ENCODE measurements at places on chromosomes 3 and 15.

- DNase-seq = no peak
Observed at GRCh38 chr3:163261056-163261455, 1764.4 kb downstream of the OTOL1 start.

DNA sequence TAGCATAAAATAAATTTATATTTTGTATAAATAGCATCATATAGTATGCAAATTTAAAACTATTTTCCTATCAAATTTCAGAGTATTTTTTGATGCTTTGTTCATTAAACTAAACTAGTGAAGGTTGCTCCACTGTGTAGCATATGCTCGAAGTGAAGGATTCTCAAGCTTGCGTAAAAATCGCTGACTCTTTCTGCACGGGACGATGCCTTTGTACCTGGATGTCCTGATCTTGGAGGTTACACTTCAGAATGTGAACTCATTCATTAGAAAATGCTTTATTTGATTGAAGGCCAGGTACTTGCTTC is 305.0 kb downstream of the WDR72 start:
- no peak for DNase-seq

GRCh38 chr15:85690561-85691231 is 104.0 kb downstream of the KLHL25 start:
- DNase-seq = no peak

- no peak for DNase-seq
Observed at GRCh38 chr3:14358426-14359211, 43.8 kb upstream of the SLC6A6 start.

- DNase-seq = no peak
Observed at GRCh38 chr15:67575039-67575502, 32.6 kb downstream of the MAP2K5 start.

GRCh38 chr3:18307529-18307928 is 117.6 kb downstream of the SATB1 start:
- DNase-seq = no peak

- DNase-seq = peak; percentile 68
Observed at GRCh38 chr15:25850154-25851111, 12.7 kb downstream of the ATP10A start.

DNA sequence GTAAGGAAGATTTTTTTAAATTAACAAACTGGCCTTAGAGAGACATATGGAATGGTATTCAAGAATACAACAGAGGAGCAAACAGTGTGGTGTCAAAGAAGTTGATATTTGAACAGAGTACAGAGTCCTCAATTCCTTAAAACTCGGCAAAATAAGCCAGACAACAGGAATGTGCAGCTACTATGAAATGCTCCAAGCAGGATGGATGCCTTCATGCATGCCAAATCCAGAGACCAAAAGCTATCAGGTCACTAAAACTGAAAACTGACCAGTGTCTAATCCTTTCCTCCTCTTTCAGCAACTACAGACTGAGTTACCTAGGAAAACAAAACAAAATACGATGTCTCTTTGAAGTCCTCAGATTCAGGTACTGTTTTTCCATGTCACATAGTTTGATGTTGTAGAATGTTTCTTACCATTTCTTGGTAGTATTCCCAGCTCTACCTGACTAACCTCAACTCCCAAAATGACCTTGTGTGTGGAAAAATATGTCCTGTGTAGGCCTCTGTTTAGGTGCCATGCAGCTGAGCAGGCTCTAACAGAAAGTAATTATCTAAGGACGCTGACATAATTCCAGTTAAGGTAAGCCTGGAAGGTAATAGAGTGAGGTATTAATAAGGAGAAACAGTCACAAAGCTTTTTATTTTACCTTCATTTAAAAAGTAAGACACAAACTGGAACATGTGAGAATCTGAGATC is 46.9 kb downstream of the TBL1XR1 start:
- no peak for DNase-seq

- no peak for DNase-seq
Observed at GRCh38 chr15:70156671-70157271, 59.1 kb upstream of the TLE3 start.

GRCh38 chr3:25555695-25556437 is 108.8 kb downstream of the TOP2B start:
- no peak for DNase-seq

DNA sequence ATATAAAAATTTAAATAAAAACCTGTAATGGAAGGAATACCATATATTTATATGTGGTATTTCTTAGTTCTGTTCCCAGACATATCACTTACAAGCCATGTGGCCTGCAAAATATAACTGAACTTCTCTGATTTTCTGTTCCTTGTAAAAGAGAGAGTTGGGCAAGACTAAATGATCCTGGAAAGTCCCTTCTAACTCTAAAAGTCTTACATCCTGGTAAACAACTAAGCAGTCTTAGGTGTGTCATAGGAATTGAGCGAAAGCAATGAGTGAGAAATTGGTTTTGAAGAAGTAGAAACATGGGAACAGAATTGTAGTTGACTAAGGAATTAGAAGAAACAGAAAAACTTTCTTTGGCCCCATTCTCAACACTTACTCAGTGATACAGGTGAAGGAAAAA is 25.3 kb upstream of the IL20RB start:
- DNase-seq = no peak

GRCh38 chr15:56600380-56600779 is 132.9 kb downstream of the ZNF280D start:
- DNase-seq = no peak

DNA sequence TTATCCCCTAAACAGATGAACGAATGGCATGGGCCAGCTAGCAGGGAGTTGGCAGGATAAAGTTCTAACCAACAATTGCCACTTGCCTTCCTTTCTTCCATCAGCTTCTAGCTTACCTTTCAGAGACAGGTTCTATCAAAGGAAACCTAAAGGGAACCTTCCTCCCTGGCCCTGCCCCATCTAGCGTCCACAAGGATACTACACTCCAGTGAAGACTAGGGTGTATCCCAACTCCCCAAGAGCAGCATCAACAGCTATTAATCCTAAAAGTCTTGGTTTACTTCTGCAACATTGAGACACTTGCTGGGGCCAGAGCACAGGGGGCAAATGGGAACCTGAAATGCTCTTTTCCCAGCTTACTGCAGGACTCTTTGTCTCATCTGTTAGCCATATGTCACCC is 37.0 kb upstream of the TMC3 start:
- no peak for DNase-seq

GRCh38 chr3:110413807-110414748 is 657.5 kb upstream of the NECTIN3 start:
- DNase-seq = no peak

DNA sequence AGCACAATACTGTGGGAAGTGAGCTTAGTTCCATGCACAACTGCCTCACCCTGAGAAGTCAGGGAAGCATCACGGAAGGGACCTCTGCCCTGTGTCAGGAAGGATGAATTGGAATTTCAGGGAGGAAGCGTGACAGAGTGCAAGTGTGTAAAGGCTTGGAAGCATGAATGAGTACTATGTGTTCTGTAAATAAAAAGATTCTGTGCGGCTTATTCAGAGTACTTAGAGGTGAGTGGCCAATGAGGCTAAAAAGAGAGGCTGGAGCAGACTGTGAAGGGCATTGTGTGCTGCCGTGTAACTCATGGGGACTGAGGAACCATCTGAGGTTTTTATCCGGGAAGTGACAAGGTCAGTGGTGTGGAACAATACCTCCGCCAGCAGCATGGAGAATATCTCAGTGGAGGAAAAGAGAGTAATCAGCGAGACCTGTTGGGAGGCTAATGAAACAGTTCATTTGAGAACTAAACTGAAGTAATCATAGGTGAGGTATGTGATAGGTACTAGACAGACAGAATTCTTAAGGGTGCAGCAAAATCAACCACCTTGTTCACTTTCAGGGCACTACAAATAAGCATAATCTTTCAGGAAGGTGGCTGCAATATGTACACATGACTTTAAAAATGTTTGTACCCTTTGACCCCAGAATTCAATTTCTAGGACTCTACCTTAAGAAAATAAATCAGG is 64.9 kb upstream of the SPRED1 start:
- DNase-seq = no peak

DNA sequence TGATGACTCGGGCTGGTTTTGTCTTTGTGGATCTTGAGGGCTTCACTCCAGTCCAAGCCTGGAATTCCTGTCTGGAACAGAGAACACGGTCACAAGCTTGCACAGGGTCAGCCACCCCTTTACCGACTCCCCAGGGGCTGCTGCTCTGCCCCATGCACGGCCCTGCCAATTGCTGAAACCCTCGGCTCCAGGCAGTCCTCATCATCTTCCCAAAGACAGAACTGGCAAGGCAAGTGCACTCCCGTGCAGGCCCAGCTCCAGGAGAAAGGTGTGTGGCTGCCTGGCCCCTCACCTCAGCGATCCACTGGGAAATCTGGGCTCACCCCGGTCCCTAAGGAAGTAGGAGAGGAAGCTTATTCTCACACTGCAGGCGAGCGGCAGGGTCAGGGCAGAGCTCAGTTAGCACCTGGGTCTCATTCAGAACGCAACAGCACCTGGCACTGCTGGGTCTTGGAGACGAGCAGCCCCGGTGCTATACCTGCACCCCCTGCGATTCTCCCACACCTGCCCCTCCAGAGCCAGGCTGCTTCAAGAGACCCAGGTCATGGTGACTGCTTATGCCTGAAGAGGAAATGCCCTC is 7.2 kb downstream of the MAP6D1 start:
- DNase-seq = no peak
